ENCODE measurements at places on chromosomes 11 and 22.

DNA sequence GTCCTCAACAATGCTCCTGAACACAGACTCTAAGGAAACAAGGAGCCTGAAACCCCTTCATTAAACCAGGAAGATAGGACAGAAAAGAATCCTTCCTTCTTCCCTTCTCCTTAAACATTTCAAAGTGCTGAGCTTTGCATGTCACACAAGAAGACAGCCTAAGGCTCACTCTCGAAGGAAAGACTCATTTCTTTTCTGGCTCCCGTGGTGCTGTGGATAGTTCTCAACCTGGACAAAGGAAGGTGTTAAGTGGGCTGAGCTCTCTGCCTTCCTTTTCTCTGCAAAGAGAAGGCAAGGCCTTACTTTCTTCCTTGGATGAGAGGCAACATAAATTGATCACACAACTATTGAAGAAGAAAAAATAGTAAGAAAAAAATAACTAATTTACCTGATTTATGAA, 452.4 kb upstream of the DDI1 start:
- no peak for DNase-seq

DNA sequence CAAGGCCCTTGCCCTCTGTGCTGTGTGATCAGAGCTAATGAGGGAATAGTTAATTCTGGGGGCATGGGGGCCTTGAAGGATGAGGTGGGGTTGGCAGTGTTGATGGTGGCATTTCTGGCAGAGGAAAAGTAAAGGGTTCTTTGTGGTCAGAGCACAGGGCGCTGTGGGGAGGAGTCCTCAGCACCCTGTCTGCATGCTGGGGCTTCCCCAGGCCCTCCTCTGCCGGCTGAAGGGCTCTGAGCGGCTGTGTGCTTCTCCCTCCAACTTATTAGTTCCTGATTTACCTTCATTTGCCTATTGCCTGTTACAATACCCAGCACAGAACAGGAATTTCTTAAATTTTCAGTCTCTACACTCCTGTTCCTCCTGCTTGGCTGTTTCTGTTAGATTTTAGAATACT, 122.8 kb downstream of the HIPK3 start:
- no peak for DNase-seq

DNA sequence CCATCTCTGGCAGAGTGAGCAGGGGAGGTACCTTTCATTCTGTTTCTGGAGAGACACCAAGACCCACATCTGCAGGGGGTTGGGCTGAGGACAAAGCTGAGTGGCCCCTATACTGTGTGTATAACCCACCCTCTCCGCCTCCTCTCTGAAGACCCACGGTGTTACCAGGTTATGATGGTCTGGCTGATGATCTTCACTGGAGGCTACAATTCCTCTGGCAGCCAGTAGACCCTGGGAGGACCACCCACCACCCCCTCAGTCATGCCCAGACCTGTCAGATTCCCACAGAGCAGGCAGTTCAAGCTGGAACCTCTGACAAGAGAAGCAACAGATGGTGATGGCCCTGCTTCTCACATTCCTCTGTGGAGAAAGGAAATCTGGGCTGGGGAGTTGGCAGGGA, 11.4 kb upstream of the KCNJ1 start:
- DNase-seq = no peak

GRCh38 chr11:65493367-65494176, 5.3 kb upstream of the MALAT1 start:
- peak; percentile 80 for DNase-seq

DNA sequence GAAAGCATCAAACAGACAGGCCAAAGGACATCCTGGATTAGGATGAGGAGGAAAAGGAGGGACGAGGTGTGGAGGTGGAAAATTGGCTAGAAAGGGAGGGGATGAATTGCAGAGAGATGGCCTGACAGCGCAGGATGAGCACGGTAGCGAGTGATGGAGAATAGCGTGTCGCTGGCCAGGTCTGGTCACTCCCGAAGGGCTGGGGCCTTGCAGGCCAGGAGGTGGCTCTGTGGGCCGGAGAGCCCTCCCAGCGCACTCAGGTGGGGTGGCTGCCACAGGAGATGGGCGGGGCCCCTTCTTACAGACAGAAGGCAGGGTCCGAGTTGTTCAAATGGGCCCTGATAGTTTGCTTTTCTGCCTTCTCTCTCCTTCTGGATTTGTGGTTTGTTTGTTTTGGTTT, 37.1 kb upstream of the THY1 start:
- DNase-seq = no peak

GRCh38 chr11:70146895-70147520, 56.1 kb upstream of the FADD start:
- DNase-seq = no peak

- DNase-seq = no peak
These were observed 14.3 kb upstream of the ARFGAP3 start for GRCh38 chr22:42871146-42872050.

DNA sequence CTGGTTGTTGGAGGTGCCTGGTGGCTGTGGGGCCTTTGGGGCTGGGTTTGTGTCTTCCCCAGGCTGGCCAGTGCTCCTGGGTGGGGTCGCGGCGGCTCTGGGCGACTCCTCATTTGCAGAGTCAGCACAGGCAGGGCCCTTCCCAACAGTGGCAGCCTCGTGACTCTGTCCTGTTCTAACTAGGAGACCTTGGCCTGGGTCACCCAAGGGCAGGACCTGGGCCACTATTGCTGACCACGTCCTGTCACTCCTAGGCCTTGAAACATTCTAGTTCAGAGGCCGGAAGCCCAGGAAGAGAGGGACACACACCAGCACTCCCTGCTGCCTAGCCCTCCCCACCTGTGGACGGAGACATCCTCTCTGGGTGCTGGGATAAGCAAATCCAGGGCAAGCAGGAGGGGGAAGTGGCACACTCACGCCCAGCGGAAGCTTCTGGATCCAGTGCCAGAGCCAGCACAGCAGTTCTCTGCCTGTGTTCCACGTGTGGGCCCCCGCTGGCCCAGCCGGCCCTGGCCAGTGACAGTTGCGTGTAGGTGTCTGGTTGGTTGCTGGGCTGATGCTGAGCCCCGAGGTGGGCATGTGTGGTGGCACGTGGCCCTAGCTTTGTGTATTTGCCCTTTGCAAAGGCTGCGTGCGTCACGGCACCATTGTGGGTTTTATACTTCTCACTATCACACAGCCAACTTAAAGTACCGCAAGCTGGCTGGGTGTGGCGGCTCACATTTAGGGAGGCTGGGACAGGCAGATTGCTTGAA, 4.3 kb upstream of the CHID1 start:
- DNase-seq = peak; percentile 9

DNA sequence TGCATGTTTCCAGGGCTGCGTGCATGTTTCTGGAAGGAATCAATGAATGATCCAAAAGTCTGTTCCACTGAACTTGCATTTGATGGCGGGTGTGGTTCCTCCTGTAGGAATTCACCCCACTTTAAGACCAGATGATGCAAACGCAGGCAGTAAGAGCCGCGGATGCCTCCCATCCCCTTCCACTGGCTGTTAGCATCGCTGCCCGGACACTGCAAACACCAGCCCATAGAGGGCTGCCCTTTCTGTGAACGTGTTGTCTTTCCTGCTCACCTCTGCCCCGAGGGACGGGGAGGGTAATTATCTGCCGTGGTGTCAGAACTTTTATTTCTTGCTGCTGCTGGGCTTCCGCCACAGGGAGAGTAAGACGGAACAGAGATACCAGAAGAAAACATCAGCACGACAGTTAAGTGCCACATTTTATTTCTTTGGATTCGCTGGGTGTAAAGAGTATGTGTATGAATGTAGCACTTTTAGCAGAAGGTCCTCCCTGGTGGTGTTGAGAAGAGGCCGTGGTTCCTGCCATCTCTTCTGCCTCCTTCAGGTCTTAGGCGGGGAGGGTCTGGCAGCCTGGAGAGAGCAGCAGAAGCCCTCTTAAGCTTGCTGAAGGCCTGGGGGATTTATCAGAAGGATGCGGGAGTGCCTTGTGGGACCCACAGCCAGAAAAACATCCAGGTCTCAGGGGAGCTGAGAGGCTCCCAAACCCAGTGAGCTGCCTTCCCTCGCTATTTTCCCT, 53.2 kb upstream of the NECTIN1 start:
- DNase-seq = no peak

DNA sequence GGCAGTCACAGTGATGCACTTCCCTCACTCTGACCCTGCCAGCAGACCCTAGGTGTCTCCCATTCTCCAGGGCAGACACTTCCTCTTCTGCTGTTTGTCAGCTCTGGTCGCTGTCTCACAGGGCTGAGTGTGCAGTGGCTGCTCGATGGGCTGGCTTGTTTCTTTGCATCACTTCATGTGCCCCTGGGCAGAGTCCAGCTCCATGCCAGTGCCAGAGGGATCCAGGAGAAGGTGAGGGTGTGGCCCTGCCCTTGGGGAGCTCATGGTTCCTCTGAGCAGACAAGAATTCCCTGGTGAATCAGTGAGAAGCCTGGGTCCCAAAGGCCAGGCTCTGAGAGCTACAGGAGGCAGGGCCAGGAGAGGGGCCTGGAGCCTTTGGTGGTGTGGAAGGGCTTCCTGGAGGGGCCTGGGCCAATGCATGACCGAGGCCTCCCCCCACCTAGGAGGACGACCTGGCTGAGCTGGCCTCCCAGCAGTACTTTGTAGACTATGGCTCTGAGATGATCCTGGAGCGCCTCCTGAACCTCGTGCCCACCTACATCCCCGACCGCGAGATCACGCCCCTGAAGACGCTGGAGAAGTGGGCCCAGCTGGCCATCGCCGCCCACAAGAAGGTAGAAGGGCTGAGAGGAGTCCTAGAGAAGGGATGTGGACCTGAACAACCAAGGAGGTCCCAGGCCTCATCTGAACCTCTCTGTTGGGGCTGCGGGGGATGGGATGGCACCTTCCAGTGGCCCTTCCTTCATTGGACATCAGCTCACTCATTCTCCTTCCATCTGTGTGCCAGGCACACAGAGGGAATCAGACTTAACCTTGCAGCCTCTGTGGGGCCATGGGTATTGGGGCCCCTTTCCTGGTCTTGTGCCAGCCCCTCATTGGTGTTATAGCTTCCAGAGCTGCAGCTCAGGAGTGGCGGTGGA, 66.1 kb downstream of the MYO7A start:
- DNase-seq = no peak

DNA sequence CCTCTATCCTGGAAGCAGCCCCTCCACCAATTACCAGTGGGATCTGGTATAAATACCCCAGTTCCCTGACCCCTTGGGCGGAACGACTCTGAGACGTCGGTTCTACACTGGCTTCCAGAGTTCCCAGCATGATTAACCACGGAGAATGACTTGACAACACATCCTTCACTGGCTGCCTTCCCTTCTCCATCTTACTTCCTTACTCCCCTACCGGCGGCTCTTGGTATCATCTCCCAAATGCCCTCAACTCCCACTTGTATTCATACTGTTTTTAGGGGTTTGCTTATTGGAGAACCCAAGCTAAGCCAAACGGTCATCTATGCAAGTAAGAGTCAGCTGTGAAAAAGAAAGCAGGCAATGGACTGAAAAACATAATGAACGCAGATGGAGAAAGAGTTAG, 56.1 kb downstream of the APOL3 start:
- no peak for DNase-seq

DNA sequence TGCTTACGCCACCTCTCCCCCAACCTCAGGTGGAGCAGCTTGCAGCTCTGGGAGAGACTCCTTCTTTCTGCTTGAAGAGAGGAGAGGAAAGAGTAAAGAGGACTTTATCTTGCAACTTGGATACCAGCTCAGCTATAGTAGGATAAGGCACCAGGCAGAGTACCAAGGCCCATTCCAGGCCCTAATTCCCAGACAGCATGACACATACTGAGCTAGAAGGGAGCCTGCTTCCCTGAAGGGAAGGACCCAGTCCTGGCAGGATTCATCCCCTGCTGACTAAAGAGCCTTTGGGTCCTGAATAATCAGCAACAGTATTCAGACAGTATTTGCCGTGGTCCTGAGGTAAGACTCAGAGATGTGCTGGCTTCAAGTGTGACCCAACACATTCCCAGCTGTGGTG, 41.4 kb downstream of the PPME1 start:
- no peak for DNase-seq

GRCh38 chr11:46386005-46386578, 4.6 kb downstream of the MDK start:
- DNase-seq = no peak

DNA sequence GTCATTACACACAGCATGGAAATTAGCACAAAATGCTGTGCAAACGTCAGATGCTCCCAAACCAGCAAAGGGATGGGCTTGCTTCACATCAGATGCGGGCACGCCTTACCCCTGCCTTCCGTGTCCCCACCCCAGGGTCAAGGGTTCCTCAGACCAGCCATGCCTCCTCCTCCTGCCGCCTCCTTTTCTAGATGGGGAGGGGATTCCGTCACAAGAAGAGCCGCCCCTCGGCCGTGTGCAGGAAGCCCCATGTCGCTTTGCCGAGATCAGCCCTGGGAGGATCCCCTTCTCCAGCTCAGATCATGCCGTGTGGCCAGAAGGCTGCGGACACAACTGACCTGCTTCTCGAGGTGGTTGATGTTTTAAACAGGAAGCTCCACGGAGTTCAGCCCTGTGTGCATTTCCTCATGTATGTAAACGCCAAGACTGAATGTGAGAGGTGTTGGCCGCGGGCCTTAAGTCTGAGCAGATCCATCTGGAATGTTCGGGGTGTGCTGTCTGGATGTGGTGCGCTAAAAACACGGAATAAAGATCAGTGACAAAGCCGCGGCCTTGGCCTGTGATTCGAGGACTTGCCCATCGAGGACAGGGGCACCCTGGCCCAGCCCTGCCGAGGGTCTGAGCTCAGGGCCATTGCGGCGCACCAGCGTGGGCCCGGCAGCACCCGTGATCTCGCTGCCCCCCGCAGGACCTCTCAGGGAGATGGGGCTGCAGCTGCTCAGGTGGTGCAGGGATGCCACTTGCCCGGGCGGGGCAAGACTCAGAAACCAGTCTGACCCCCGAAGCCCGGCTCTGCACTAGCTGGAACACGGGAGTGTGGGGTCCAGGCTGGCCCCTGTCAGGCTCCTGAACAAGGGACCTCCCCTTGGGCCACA, 412.9 kb downstream of the TBC1D22A start:
- DNase-seq = no peak

GRCh38 chr11:12144330-12145174, 34.2 kb downstream of the MICAL2 start:
- DNase-seq = no peak

Measured in thoracic aorta (tissue), 2 donors.